NCI-H1048 (cell line): ENCODE measurements at places on chromosomes 16 and 17.

DNA sequence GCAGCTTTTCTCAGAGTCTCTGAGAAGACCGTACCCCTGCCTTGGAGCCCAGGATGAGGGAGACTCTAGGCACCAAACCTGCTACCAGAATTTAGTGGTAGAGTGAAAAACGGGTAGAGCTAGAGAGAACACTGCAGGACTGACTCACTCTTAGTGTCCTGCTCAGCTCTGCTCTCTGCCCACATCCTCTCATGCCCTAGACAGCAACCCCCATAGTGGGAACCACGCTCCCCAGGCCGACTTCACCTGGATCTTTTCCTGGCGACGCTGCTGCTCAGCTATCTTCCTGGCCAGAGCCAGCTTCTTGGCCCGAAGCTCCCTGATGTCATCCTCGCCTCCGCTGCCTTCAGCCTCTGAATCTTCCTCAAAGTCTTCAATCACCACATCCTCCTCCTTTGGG lies 26.7 kb downstream of the HIC1 start:
- DNase-seq, result no peak

- no peak for DNase-seq
These were observed 51.8 kb upstream of the ACSF3 start for GRCh38 chr16:89041571-89042481.

GRCh38 chr17:45409659-45410076 lies 23.0 kb downstream of the ARHGAP27 start:
- DNase-seq, result no peak

GRCh38 chr16:79007614-79008013 lies 592.9 kb downstream of the MAF start:
- DNase-seq, result no peak

GRCh38 chr16:71359431-71359830 lies 908 bp downstream of the CALB2 start:
- no peak for DNase-seq

- DNase-seq, result no peak
These were observed 167.5 kb downstream of the UTP18 start for GRCh38 chr17:51427856-51428255.

GRCh38 chr16:17496891-17497290 lies 26.1 kb upstream of the XYLT1 start:
- DNase-seq, result no peak

- DNase-seq, result no peak
These were observed 89.7 kb upstream of the CLEC18A start for GRCh38 chr16:69861292-69862030.

GRCh38 chr16:11249233-11250061 lies 6.6 kb downstream of the SOCS1 start:
- no peak for DNase-seq

DNA sequence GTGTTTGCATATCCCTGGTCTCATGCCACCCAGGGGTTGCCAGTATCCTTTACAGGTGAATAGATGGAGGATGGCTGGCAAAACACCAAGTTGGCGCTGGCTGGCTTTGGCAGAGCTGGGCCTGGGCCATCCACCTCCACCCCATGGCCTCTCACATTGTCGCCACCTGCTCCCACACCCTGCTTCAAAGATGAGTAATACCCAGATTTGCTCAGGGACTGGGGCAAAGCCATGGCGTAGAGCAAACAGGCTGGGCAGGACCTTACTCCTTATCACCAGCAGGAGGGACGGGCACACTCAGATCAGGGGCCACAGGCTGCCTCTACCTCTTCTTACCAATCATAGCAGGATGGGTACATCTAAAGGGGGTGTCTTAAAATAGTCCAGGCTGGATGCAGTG lies 24.3 kb downstream of the PLA2G10 start:
- DNase-seq, result no peak

DNA sequence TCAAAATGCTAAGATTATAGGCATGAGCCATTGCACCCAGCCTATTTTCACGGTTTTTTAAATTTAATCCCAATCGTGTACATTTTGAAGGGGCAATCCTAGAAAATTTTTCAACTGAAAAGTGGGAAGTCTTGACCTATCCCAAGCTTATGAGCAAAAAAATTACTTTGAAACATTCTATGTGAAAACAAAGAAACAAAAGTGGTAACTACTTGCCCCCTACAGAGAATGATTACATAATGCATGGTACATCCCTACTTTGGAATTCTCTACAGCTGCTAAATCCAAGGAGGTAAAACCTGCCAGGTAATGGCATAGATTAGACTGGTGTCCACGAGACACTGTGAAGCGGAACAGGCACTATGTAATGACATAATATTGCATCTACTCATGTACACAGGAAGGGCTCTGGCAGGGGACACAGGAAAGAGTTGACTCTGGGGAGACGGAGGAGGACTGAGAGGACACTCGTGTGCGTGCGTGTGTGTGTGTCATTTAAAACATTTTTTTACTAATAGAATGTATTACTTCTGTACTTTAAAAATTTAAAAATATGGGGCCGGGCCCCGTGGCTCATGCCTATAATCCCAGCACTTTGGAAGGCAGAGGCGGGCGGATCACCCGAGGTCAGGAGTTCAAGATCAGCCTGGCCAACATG lies 15.7 kb downstream of the ASGR2 start:
- DNase-seq, result no peak

DNA sequence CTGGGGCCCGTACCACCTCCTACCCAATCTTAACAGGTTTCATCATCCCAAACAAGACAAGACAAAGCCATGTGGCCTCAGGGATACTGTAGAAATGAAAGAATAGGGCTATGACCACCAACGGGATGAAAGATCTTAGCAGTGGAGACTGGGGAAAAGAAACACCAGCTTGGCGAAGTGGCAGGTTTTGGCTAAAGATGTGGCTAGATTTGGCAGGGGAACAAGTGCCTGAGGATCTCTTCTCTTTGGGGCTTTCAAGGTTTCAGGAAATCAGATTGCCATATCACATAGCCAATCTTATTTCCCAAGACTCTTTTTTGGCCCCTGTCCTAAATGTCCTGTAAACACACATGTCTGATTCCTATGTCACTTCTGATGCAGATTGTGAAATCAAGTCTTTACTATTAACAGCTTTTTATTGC lies 6.9 kb downstream of the KRT24 start:
- no peak for DNase-seq

DNA sequence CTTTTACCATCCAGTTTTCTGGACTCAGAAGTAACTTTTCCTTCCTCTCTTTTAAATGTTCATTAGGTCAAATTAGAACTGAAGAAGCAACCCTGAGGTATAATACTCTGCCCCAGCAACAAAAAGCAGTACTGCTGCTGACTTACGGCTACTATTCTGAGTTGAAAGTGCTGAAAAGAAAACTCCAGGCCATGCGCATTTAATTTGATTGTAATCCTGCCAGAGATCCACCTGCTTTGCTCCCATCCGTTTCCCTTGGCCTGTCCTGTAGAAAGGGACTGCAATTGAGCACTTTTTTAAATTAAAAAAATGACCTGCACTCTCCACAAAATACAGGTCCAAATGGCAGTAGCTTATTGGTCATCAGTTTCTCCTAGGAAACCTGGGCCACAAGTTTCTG lies 61.6 kb downstream of the PITPNC1 start:
- DNase-seq, result no peak

GRCh38 chr16:74291577-74292208 lies 4.9 kb upstream of the PSMD7 start:
- DNase-seq, result no peak

- DNase-seq, result no peak
These were observed at the start of gene SDR42E2 for GRCh38 chr16:22161999-22162655. SDR42E2 (plus strand) TSS chr16:22162506; CDS start chr16:22165583, 3,077 bp downstream.

DNA sequence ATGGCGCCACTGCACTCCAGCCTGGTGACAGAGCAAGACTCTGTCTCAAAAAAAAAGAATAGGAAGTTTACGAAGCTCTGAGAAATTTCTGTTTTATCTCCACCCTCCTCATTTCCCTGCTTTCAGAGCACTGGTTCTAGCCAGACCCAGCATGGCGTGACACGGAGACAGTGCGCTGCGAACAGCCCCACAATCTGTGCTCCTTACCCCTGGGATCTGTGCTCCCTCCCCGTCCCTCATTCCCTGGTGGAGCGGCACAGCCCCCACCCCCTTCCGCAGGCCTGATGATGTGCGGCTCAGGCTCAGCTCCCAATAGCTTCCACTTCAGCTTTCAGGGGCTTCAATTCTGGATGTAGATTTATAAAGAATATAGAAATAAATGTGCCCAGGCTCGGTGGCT lies 56.1 kb upstream of the ENDOV start:
- DNase-seq, result no peak

DNA sequence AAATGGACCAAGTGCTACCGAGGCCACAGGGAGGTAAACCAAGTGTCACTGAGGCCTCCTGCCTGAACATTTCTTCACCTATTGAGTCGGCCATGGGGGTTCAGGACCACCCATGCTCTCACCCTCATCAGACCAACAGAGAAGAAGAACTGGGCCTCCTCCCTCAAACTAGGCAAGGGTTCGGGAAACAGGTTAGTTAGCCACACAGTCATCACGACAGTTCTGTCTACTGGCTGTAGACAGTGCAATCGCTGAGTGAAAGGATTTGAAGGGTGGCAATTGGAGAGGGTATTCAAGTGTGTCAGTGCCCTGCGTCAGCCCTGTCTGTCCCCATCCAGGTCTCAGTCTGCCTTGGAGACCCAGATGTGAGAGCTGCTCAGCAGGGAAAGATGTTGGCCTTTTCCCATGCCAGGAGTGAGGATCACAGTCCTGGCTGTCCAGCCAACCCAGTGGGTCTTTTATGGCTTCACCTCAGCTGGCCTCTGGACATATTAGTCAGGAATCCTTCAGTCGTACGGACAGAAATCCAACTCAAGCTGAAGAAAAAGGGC lies 19.9 kb downstream of the TBX2 start:
- no peak for DNase-seq

GRCh38 chr16:47342055-47342454 lies 118.8 kb downstream of the ITFG1 start:
- no peak for DNase-seq

DNA sequence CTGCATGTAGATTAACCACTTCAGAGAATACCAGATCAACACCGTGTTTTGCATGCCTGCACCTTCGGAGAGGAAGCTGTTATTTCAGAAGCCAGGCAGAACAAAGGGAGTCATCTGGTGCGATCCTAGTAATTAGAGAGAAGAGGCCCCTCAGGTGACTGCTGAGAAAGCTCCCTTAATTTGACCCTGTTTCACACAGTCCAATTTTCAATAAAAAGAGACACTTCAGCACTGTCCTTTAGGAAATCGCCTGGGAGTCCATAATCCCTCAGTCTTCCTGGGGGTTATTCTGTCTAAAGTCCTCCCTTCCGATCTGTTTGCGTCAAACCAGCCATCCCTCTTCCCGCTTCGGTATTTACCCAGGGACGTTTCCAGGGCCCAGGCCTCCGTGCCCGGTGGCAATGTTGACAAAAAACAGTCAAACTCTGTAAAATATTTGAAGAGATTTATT lies 23.4 kb upstream of the TNRC6C start:
- no peak for DNase-seq

- DNase-seq, result no peak
These were observed 399.2 kb downstream of the CNTNAP4 start for GRCh38 chr16:76676356-76676755.

- no peak for DNase-seq
These were observed 17.8 kb downstream of the TELO2 start for GRCh38 chr16:1510941-1511351.

DNA sequence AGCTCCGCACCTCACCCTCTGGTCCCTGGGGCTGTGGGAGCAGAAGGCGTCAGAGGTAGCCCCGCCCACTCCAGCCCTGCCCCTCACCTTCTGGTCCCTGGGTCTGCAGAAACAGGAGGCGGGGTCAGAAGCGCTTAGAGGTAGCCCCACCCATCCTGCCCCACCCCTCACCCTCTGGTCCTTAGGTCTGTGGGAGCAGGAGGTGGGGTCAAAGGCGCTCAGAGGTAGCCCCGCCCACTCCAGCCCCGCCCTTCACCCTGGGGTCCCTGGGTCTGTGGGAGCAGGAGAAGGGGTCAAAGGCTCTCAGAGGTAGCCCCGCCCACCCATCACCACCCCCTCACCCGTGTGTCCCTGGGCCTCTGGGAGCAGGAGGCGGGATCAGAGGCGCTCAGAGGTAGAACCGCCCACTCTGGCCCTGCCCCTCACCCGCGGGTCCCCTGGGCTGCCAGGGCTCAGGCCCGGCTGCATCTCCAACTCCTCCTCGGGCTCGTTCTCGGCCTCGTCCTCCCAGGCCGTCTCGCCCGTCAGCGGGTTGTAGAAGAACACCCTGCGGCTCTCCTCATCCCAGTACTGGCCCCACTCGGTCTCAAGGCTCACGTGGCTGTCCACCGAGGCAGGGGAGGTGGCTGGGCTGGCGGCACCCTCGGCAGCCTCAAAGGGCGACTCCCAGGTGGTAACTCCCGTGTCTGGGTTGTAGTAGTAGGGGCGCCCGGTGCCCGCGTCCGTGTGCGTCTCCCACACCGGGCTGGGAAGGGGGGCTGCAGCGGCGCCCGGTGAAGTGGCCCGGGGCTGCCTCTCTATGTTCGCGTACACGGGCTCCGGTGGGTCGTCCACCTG lies 27.2 kb downstream of the ARHGAP27 start:
- no peak for DNase-seq

GRCh38 chr17:51540151-51540550 lies 279.8 kb downstream of the UTP18 start:
- DNase-seq, result no peak

GRCh38 chr16:87880117-87880696 lies 10.9 kb upstream of the SLC7A5 start:
- DNase-seq, result no peak

- DNase-seq, result no peak
These were observed 315.8 kb downstream of the MAF start for GRCh38 chr16:79284766-79285165.

DNA sequence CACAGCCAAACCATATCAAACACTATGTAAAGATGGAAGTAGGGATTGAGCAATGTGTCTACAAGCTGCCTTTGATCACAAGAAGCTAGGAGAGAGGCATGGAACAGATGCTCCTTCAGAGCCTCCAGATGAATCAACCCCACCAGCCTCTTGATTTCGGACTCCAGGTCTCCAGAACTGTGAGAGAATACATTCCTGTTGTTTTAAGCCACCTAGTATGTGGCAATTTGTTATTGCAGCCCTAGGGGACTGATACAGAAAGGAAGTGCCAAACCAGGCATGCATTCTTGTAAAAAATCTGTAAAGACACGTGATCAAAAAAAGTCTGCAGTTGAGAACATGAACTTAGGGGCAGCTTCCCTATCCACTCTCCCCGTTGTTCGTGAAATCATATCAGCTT lies 91.1 kb downstream of the C17orf67 start:
- no peak for DNase-seq

DNA sequence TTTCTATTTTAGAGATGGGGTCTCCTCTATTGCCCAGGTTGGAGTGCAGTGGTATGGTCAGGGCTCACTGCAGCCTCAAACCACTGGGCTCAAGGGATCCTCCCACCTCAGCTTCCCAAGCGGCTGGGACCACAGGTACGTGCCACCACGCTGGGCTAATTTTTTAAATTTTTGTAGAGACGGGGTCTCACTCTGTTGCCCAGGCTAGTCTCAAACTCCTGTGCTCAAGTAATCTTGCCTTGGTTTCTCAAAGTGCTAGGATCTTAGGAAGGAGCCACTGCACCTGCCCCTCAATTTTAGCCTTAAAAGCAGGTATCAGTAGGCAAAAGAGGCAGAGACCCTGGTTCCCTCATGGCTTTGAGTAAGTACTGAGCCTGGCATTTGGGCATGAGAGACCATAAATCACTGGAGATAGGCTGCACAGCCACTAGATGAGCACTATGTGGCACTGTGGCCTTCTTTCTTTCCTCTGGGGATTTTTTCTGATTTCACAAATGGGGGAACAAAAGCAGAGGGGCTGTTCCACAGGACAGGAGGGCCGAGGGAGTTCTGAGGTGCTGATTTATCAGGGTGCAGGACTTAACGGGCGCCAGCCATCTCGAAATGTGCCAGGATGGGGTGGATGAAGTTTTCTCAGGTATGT lies 82.2 kb downstream of the PLXDC1 start:
- DNase-seq, result no peak

- DNase-seq, result no peak
These were observed 109.3 kb upstream of the CHMP6 start for GRCh38 chr17:80882323-80882722.
